NT2/D1 (cell line): ENCODE measurements at places on chromosomes 5 and 9.

- no peak for DNase-seq
Observed at GRCh38 chr5:149803641-149804468, 73.7 kb downstream of the PPARGC1B start.

DNA sequence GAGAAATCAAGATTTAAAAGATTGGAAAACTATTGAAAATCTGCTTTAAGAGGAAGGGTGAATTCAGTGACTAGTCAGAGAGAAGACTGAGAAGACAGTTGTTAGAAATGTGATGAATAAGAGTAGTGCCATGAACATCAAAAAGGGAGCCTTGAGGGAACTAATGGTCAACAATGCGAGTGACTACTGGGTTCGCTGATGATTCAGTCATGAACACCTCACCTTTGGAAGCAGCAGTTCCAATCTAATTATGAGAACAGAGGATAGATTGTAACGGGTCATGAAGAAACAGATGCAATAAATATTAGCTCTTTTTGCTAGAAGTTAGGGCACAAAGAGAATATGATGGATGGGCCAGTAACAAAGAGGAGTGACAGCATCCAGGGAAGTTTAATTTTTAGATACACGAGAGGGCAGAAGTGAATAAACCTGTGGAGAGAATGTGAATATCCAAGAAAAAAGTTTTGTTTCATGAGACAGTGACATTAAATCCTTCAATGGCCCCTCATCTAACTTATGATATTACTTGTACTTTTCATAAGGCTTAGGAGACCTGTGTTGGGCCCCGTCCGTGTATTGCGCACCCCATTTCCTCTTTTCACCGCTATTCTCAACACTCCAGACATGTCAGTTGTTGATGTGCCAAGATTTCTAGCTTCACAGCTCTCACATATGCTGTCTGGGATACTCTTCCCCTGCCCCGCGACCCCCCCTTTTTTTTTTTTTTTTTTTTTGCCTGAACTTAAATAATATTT lies 23.5 kb upstream of the IFNE start:
- no peak for DNase-seq

DNA sequence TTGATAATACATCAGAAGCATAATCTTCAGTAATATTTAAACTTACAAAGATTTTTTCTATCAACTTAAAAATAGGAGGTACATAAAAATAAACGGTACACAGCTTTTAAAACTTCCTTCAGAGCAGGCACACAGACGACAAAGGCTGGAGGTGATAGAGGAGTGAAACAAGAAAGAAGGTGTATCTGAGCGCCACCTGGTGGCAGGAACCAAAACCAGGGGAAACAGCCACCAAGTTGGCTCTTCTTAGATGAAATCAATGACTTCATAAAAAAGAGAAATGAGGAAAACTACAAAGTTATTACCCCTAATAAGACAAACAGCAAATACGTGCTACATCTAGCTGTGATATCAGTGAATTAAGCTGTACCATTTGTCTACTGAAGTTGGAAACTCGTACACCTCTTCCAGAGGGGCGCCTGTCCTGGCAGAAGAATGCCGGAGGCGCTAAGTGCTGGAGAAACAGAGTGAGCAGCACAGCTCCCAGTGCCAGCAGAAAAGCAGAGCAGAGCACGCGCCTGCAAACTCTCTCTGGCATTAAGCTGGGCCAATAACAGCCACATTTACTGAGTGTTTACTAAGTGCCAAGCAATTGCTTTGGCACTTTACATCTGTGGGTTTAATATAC lies 85.9 kb downstream of the SETX start:
- DNase-seq = peak; percentile 59

DNA sequence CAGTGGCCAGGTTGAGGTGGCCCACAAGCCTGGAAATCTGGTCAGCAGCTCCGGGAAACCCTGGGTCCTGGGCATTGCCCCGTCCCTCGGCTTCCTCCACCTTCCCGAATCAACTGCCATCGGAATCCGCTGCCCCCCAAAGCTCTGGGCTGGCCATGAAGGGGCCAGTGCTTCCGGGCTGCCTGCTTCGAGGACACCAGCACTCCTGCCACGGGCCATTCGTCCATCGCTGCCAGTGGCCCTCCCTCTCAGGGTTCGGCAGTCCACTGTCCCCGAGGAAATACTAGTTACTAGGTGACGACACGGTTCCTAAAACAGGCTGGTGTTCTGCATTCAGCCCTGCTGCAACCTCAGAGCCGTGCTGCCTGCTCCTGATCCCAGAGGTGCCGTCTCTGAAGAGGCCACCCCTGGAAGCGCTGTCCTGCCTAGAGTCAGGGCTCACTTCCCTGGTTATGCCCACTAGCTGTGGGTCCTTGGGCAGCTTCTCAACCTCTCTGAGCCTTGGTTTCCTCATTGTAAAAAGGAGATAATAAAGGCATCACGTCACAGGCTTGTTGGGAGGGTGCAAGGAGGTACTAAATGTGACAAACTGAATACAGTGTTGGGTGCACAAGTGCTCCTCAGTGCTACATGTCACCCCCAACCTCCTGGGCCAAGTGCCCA lies 3.5 kb upstream of the WDR5 start:
- no peak for DNase-seq

- no peak for DNase-seq
Observed at GRCh38 chr5:161138751-161139455, 286.9 kb upstream of the ATP10B start.

GRCh38 chr9:34253460-34253837 lies 74.6 kb downstream of the UBAP1 start:
- DNase-seq = no peak

GRCh38 chr5:142819292-142819691 lies 49.1 kb downstream of the ARHGAP26 start:
- no peak for DNase-seq

DNA sequence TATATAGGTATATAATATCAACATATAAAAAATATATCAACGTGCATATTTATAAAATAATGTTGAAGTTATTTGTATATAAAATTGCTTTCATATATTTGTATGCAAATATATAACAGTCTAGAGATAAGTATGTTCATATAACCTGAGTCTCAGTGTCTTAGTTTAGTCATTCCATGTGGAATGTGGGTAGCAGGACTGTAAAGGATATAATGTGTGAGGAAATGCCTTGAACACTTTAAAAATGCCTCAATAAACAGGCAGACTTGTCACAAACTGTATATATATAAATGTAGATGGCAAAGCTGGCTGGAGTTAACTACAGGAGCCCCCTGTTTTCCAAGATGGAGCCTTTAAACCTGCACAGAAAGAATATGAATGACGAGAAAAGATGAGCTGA lies 48.4 kb downstream of the CCDC125 start:
- DNase-seq = no peak

GRCh38 chr9:124779368-124780059 lies 2.6 kb downstream of the OLFML2A start:
- peak; percentile 87 for DNase-seq
